ENCODE measurements at places on chromosomes 16 and 17. TPM values are rescaled to one million over a fixed set of nuclear protein-coding genes. Genes with fewer than 3 reads are reported as not detected.

Gene CCL1
- not detected for total RNA-seq

Gene ZNF624
- 4.0 TPM for total RNA-seq

Gene APOBR
- total RNA-seq = 13.6 TPM

Gene SERPINF2
- total RNA-seq = 0.67 TPM

Gene KRTAP1-1
- not detected for total RNA-seq

Data from T-helper 17 cell (primary cell).